ENCODE measurements at places on chromosomes 1 and 21. TPM values are rescaled to one million over a fixed set of nuclear protein-coding genes. Genes with fewer than 3 reads are reported as not detected.

DNA sequence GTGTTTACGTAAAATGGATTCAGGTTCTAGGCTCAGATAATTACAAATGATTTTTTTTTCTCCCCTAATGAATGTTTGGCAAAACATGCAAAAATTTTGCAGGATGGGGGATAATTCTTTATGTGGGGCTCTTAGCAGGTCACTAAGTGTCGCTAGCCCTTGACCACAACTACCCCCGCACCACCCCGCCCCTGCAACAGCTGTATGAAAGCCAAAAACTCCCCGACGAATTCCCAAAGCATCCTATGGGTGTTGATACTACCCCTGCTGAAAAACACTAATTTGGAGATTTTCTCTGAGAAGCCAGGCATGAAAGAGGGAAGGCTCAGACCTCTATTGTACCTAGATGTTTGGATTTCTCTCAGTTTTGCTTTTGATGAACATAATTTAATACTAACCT lies 243.0 kb downstream of the TRABD2B start:
- DNase-seq: no peak

DNA sequence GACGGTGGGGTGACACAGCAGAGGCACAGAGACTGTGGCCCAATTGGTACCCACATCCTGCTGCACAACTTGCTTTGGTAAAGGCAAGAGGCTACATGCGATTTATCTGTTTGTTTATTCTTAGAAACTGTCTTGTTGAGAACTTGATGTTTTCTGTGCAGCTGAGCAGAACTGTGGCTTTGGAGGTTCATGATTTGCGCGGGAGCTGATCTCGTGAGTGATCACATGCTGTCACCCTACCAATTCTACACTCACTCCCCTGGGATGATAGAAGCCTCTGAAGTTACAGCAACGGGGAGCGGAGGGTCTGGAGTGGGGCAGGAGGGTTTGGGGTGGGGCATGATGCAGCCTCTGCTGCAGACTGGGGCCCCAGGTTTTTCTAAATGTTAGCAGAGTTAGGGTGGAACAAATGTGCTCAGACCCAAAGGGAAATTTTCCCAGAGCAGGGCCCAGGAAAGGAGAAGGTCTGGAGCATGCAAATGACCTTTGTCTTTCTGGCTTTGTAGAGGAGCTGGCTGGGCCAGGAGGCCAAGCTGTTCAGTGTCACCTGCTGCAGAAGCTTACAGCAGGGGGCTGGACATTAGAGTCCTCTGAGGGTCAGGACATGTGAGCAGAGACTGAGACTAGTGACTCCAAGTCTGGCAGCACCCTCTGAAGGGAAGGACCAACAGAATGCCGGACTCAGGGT lies 83.6 kb downstream of the GRIK3 start:
- DNase-seq: no peak

- no peak for DNase-seq
These were observed 55.5 kb upstream of the EPS8L3 start for GRCh38 chr1:109818988-109819764.

- DNase-seq: no peak
These were observed 37.7 kb upstream of the TMEM125 start for GRCh38 chr1:43232074-43232473.

GRCh38 chr1:117067533-117068370 lies 7.6 kb downstream of the TTF2 start:
- DNase-seq: peak; percentile 32

DNA sequence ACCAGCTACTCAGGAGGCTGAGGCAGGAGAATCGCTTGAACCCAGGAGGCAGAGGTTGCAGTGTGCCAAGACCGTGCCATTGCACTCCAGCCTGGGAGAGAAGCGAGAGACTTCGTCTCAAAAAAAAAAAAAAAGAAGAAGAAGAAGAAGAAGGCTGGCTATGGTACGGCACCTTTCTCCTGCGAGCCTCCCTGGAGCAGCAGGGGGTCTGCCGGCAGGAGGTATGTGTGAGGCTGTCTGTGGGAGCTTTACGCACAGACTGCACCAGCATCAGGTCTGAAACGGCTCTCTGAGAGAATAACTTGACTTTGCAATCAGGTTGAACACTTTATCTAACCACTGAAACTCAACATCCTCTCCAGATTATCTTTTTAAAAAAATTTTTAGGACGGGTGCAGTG lies 44.9 kb downstream of the CLSTN1 start:
- DNase-seq: no peak

The THEM5 gene
- total RNA-seq: not detected

Measured in activated T-cell treated with anti-CD3 and anti-CD28 coated beads, Interleukin-2, amount 50 U/mL, for 4 hours (primary cell).